ENCODE measurements at places on chromosomes 3 and 15. TPM values are rescaled to one million over a fixed set of nuclear protein-coding genes. Genes with fewer than 3 reads are reported as not detected.

HPS3 gene
- total RNA-seq = 33.2 TPM

DNA sequence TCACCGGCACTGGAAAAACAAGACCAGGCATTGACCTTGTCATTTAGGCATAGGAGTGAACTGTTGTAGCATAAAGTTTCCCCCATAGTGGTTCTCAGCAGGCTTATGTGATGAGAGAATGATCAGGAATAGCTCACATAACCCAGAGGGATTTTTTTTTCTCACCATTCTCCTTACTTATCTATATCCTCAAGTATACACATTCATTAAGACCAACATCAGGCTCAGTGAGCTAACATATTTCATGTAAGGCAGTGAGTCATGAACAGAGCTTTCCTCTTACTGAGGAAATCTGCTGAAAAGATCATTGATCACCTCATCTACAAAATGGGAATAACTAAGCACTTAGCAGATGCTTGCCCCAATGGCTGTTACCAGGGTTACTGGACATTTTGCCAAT is 396.6 kb upstream of the TMCO5A start:
- H3K4me1 ChIP-seq = no peaks in the 10 kb centered on the region
- no peak overlapping the region for H3K4me3 ChIP-seq
- H3K27me3 ChIP-seq = peaks cover 7% of the 10 kb centered on the region
- H3K36me3 ChIP-seq = no peaks in the 10 kb centered on the region
- H3K27ac ChIP-seq = no peak overlapping the region

PPP1R14D gene
- total RNA-seq = not detected

DNA sequence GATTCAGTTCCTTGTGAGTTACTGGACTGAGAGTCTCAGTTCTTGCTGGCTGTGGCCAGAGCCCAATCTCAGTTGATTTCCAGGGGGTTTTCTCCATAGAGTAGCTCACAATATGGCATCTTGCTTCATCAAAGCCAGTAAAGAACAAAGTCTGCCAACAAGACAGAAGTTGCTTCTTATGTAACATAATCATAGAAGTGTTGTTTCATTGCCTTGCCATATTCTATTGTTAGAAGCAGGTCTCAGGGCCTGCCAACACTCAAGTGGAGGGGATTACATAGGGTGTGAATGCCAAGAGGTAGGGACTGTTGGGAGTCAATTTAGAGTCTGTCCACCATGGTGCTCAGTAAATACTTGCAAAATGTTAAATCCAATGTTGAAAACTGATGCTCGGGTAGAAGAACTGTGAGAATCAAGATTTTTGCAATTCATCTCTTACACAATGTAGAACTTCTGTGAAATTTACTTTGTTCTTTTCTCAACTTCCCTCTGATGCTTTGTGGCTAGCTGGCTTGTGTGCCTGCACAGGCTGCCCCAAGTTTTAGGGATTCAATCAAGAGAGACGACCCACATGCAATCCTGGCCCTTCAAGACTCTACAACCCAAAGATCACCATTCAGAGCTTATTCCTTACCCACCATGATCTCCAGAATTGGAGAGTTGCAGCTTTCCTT is 13.3 kb upstream of the PXYLP1 start:
- no peaks in the 10 kb centered on the region for H3K4me1 ChIP-seq
- no peak overlapping the region for H3K27ac ChIP-seq
- no peak for DNase-seq
- H3K4me3 ChIP-seq = no peak overlapping the region
- no peaks in the 10 kb centered on the region for H3K36me3 ChIP-seq
- peaks cover 2% of the 10 kb centered on the region for H3K27me3 ChIP-seq

DNA sequence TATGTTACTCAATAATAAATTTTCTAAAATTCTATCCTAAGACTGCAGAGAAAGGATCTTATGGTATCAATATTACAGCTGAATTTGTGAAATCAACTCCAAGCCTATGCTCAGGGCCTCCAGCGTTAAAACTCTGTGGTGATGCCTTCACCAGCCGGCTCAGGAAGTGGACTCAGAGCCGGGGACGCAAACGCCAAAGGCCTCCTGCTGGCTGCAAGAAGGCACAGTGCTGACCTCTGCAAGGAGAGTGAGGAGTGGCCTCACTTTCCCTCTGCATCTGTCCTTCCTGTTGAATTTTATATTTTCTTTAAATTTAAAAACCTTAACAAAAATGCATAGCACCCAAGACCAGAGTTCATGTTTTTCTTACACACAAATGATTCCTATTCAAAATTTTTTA is 48.5 kb downstream of the HERC2 start:
- no peak for DNase-seq
- no peaks in the 10 kb centered on the region for H3K4me1 ChIP-seq
- no peak overlapping the region for H3K4me3 ChIP-seq
- H3K27ac ChIP-seq = no peak overlapping the region
- H3K27me3 ChIP-seq = no peaks in the 10 kb centered on the region

DNA sequence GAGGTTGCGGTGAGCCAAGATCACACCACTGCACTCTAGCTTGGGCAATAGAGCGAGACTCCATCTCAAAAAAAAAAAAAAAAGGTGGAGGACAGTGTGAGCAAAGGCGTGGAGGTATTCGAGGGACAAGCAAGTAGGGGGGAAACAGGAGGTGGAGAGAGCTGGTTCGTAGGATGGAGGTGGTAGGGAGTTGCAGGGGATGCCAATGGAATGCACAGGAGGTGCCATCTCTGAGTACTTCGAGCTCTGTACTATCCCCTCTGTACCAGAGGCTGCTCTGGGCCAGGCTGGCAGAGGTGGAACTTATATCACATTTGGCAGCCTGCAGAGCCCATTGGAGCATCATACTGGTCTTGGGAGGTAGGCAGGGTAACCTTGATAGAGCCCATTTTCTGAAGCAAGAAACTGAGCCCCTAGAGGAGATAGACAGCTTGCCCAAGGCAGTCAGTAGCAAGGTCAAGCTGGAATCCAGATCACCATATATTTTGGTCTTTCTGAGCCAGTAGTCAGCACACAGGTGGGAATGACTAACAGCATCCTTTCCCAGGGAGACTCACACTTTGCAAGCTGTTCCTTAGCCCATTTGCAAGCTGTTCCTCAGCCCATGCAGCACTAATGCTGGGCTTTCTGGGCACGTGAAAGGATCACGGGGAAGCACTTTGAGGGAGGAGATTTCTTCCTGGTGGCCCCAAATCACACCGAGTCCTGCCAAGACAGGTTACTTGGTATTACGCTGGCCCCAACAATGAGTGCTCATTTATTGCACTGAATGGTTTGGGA is 9.2 kb upstream of the CCDC33 start:
- no peak for DNase-seq
- H3K4me1 ChIP-seq = peaks cover 22% of the 10 kb centered on the region
- H3K27ac ChIP-seq = no peak overlapping the region
- H3K36me3 ChIP-seq = no peaks in the 10 kb centered on the region

- no peak for DNase-seq
- no peaks in the 10 kb centered on the region for H3K4me1 ChIP-seq
- H3K36me3 ChIP-seq = no peaks in the 10 kb centered on the region
- no peak overlapping the region for H3K27ac ChIP-seq
- H3K4me3 ChIP-seq = no peak overlapping the region
- H3K27me3 ChIP-seq = peaks cover 3% of the 10 kb centered on the region
Observed at GRCh38 chr3:99625643-99626416, 12.6 kb upstream of the COL8A1 start.

DNA sequence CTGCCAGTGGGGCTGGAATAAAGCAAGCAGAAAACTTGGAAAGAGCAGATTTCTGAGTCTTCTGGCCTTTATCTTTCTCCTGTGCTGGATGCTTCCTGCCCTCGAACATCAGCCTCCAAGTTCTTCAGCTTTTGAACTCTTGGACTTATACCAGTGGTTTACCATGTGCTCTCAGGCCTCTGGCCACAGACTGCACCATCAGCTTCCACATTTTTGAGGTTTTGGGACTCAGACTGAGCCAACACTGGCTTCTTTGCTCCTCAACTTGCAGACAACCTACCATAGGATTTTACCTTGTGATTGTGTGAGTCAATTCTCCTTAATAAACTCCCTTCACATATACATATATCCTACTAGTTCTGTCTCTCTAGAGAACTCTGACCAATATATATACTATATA is 706.6 kb downstream of the NR2F2 start:
- no peak for DNase-seq
- H3K27ac ChIP-seq = no peak overlapping the region
- no peaks in the 10 kb centered on the region for H3K36me3 ChIP-seq
- H3K27me3 ChIP-seq = peaks cover 4% of the 10 kb centered on the region

DNA sequence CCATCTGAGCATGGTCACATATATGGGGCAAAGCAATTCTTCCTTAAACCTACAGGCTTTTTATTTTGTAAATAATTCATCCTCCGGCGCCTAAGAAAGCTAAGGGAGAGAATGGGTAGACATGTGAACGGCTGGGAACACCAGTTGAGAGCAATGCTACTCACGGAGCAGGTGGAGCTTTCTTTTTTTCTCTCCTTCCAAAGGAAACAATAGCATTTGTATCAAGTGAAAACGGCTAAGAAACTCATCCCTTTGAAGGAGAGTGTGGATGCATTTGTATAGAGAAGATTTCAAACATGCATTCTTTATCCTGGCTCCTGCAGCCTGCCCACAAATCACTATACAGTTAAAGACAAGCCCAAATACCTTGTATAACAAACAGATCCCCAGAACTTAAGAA is 637.8 kb downstream of the MAGI1 start:
- no peak overlapping the region for H3K27ac ChIP-seq
- no peak overlapping the region for H3K4me3 ChIP-seq
- no peak for DNase-seq
- no peaks in the 10 kb centered on the region for H3K27me3 ChIP-seq
- H3K4me1 ChIP-seq = no peaks in the 10 kb centered on the region

DNA sequence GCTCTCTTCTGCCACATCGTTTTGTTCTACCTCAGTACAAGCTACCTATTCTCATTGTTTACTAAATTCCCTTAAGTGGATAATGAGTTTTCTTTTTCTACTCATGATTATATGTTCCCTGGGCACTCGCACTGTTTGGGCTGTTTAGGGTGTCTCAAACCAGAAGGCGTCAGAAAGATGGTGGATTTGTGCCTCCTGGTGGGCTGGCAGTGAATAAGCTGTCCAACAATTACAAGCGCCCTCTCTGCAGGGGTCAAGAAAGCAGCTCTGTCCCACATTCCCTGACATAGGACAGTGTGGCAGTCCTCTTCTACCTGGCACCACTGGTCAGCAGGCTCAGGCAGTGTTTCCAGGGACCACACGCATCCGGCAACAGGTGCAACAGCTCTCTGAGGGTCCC is 173.4 kb upstream of the PPP2R3A start:
- H3K27ac ChIP-seq = no peak overlapping the region
- H3K36me3 ChIP-seq = no peaks in the 10 kb centered on the region
- H3K4me3 ChIP-seq = no peak overlapping the region
- no peaks in the 10 kb centered on the region for H3K4me1 ChIP-seq
- DNase-seq = no peak

- DNase-seq = no peak
- H3K36me3 ChIP-seq = no peaks in the 10 kb centered on the region
- H3K4me3 ChIP-seq = no peak overlapping the region
- no peak overlapping the region for H3K27ac ChIP-seq
Observed at GRCh38 chr15:89016549-89017041, 71.7 kb upstream of the ABHD2 start.

GRCh38 chr15:40346579-40347558 is 4.0 kb upstream of the PHGR1 start:
- H3K4me1 ChIP-seq = no peaks in the 10 kb centered on the region
- no peak for DNase-seq
- no peaks in the 10 kb centered on the region for H3K36me3 ChIP-seq
- H3K27me3 ChIP-seq = no peaks in the 10 kb centered on the region
- H3K27ac ChIP-seq = no peak overlapping the region

DNA sequence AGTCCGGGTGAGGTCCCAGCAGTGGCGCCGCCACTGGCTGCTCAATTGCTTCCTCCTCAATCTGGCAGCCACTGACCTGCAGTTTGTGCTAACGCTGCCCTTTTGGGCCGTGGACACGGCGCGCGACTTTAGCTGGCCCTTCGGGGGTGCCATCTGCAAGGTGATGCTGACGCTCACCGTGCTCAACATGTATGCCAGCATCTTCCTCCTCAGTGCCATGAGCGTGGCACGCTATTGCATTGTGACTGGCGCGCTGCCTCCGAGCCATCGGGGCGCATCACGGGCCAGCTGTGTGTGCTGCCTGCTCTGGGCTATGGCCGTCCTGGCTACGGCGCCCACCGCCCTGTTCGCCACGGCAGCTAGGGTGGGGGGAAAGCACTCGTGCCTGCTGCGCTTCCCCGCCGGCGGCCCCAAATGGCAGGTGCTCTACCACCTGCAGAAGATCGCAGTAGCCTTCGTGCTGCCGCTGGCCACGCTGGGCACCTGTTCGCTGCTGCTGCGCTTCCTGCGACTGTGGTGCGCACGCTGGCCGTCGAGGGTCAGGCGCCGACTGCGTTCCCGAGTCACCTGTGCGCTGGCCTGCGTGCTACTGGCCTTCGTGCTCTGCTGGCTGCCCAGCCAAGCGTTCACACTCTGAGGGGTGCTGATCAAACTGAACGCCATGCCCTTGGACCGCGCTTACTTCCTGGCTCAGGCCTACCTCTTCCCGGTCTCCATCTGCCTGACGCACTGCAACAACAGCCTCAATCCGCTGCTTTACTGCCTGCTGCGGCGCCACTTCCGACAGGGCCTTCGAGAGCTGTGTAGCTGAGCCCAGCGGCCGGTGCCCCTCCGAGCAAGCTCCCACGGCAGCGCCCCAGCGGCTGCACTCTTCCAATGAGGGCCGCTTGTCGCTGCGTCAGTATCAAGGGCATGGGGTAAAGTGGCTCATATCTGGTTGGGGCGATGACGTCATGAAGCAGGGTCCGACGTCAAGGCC is 20.3 kb upstream of the ADAMTS7 start:
- no peaks in the 10 kb centered on the region for H3K36me3 ChIP-seq
- H3K27ac ChIP-seq = no peak overlapping the region

DNA sequence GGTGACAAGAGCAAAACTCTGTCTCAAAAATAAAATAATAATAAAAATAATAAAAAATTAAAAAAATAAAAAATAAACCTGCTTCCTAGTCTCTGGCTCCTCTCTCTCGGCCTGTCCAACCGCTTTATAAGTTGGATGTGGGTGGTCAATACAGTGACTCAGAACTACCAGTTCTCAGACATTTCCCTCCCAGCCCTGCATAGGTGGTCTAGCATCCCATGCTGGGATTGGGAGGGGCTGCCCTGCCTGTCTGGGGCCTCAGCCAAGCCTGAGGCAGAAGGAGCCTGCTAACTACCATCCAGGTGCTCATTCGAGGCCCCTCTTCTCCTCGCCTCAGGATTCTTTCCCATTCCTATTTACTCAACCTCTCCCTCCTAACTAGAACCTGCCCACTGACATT is 33.3 kb upstream of the BLM start:
- no peak overlapping the region for H3K4me3 ChIP-seq
- H3K27me3 ChIP-seq = no peaks in the 10 kb centered on the region
- H3K27ac ChIP-seq = peak overlapping the region; percentile 8
- H3K36me3 ChIP-seq = no peaks in the 10 kb centered on the region
- DNase-seq = no peak

IL1RAP gene
- total RNA-seq = 10.4 TPM

CDHR4 gene
- total RNA-seq = not detected

GOLGA8S gene
- total RNA-seq = 0.63 TPM

MEX3B gene
- 1.8 TPM for total RNA-seq

All from naive thymus-derived CD8-positive, alpha-beta T cell (primary cell).